ENCODE measurements at places on chromosomes 2 and 18.

DNA sequence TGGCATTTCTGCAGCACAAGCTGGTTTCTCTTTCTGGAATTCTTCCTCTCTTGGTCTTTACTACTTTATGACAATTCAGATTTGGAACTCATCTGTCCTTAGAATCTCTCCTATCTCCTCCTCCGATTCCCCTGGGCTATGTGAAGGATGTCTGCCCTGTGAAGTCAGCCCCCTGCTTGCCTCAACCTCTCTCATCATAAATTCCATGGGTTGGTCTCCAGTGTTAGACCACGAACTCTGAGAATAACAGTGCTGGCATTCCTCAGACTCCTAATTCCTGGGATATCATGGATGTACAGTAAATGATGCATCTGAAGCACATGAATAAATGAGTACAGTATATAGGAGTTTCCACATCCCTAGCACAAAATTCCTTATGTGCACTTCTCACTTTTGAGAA, 21.0 kb upstream of the CYRIA start:
- no peak for DNase-seq

DNA sequence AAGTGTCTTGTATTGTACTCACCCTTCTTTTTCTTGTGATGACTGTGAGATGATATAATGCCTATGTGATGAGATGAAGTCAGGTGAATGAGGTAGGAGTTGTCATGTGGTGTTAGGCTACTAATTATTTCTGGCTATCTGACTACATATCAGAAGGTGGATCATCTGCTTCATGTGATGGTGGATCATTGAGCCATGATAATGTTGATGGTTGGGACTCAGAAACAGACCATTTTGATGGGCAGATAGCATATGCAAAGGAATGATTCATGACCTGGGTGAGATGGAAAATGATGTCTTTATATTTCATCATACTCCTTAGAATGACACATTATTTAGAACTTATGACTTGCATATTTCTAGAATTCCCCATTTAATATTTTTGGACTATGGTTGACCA, 19.5 kb downstream of the ANKRD30B start:
- DNase-seq: no peak

- no peak for DNase-seq
Measured at GRCh38 chr2:136628490-136628889, 136.9 kb upstream of the THSD7B start.

DNA sequence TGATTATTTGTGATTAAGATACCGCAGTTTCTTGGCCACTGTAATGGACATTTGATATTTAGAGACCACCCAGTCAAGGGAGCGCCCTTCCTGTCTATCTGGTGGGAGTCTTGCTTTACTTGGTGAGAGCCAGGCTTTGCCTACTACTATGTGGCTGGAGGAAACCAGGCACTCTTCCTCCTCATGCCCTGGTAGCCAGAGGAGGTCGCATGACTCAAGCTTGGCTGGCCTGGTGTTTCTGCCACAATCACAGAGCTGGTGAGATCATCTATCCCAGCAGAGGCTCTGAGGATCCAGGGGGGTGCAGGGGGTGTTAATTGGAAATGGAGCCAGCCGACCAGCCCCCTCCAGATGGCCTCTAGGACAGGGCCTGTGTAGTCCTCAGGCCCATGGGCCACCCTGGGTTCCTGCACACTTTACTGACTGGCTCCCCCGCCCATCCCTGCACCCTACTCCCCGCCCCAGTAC, 46.8 kb upstream of the BIN1 start:
- DNase-seq: peak; percentile 77

DNA sequence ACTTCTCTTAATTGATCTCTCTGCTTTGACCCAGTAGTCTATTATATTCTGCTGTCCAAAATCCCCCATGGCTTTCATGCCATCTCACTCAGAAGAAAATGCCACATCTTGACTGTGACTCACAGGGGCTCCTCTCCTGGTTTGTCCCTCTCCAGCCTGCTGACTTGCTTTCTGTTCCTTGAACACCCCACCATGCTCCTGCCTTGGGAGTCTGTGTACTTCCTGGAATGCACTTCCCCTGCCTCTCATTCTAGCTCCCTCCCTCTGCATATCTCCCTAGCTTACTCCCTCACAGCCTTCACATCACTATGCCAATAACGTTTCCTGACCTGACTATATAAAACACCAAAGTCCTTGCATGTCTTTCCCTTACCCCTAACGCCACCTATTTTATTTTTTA, 167.2 kb downstream of the TRIB2 start:
- DNase-seq: no peak

- no peak for DNase-seq
Measured at GRCh38 chr18:9285604-9286003, 49.0 kb upstream of the TWSG1 start.

DNA sequence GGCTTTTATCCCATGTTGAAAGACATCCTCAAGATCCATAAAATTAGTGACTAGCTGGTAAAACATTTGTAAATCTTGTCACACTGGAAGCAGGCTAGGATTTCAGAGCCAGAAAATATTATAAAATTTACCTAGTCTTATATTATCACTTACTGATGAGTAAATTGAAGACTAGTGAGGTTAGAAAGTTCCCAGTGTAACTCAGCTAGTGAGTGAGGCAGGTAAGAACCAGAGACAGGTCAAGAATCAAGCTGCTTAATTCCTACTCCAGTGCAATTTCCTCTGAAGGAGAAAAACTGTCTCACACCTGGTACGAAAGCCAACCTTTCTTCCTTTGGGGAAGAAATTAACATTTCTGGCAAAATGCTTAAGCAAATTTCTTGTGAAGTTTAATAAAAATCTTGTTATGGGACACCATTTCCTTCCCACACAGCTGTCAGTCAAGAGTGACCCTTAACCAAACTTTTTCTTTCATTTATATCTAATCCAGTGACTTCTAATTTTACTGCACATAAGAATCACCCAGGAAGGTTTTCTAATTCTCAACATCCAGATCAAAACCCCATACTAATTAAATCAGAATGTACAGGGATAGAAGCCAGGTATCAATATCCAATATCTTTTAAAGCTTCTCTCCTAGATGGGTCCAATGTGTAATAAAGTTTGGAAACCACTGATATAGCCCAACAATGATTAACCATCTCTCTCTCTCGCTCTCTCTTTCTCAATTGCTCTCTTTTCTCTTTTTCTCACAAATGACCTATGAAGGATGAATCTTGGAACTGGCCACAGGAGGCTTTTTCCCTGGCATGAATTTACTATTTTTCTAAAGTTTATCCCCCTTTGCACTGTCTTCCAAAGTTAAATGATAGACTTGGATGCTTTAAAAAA, 264.3 kb upstream of the SLC39A10 start:
- DNase-seq: no peak

GRCh38 chr2:232479341-232480200, 8.1 kb downstream of the ECEL1 start:
- DNase-seq: no peak

DNA sequence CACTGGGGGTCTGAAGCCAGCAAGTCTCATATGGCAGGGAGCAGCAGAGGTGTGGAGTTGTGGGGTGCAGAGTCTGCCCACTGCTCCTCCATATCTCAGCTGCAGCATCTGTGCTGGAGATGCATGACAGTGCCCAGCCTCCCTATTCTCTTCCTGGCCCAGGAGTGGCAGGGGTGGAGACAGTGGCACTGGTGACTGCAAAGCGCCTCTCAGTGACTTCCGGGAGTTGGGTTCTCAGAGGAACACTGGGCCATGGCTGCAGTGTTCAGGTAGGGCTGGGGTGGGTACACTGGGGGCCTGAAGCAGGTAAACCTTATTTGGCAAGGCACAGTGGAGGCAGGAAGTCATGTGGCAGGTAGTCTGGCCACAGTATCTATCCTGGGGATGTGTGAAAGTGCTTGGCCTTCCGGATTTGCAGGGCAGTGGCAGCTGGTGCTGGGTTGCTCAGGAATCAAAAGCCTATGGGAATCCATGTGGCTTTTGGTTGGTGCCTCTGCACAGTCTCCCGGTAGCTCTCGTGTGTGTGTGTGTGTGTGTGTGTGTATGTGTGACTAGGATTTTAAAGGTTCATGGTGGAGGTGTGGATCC, 60.3 kb upstream of the THUMPD2 start:
- DNase-seq: no peak

DNA sequence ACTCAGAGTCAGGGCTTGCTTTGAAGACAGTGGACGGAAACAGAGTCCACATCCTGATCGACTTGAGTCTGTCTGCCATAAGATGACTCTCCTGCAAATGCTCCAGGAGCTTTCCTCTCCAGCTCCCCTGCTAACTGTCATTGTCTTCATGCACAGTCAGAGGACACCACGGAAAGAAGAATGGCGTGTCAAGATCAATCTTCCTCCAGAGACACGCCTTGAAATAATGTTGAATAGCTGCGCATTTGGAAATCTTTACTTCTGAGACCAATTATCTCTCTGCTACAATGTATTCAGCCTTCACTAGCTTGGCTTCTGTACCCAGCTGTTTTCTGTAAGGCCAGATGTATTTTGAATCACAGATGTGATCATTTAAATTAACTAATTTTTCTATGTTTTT, 457.2 kb downstream of the CDH2 start:
- DNase-seq: no peak

DNA sequence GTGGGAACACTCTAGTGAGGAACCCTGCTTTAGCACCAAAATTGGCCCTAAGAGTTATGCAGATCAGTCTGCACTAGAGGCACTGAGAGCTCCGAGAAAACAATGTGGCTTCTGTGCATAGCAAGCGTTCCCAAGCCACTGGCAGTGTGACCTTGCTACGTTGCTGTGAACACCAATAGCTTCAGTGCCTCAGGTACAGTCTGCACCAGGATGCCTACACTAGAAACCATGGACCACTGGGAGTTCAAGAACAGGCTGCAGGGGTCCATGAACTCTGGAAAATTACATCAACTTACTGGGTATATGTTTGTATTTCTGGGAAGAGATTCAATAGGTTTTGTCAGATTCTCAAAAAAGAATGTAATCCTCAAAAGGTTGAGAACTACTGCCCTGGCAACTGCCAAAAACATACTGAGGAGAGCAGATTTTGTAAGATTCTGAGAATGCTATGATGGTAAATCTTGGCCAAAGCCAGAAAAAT, 18.3 kb upstream of the SP3 start:
- no peak for DNase-seq

GRCh38 chr18:67428805-67429204, 87.7 kb downstream of the DSEL start:
- no peak for DNase-seq

DNA sequence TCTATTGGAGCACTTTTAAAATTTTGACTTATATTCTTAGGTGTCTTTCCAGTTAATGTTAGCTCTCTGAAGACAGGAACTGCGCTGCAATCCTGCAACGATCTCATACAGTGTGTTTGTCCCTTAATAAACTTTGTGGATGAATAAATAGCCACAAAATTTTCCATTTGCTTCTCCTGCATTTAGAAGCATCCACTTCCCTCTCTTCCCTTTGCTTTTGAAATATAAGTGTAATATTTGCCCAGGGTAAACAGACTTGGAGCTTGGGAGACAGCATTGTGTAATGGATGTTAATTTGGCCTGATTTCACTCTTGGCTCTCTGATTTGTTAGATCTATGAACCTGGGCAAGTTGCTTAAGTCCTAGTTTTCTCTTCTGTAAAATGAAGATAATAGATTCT, 58.2 kb upstream of the CD28 start:
- no peak for DNase-seq

GRCh38 chr2:171814883-171815282, 79.2 kb downstream of the SLC25A12 start:
- no peak for DNase-seq

GRCh38 chr2:99880148-99880963, 262.0 kb downstream of the AFF3 start:
- peak; percentile 93 for DNase-seq

GRCh38 chr18:12960395-12960794, 12.6 kb downstream of the SEH1L start:
- DNase-seq: no peak

DNA sequence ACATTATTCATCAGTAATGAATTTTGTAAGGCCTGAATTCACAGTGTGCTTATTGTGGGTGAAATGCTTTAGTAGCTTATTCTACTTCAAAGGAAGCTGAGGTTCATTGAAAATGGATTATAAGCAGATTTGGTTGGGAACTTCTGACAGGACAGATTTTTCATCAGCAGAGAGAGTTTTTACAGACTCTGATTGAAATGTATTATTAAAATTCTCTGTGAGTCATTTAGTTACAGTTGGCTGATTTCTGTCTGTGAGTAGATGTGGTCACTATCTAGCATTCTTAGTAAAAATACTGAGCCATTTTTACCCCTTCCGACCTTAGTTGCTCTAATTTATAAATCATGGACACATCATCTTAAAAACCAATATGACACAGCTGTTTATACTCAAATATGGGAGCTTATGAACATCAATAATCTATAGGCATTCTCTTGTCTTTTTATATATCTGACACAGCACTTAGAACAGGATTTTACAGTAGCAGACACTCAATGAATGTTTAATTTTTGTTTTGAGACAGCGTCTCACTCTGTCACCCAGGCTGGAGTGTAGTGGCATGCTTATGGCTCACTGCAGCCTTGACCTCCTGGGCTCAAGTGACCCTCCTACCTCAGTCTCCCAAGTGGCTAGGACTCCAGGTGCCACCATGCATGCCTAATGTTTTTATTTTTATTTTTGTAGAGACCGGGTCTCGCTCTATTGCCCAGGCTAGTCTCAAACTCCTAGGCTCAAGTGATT, 239.6 kb downstream of the BABAM2 start:
- no peak for DNase-seq

DNA sequence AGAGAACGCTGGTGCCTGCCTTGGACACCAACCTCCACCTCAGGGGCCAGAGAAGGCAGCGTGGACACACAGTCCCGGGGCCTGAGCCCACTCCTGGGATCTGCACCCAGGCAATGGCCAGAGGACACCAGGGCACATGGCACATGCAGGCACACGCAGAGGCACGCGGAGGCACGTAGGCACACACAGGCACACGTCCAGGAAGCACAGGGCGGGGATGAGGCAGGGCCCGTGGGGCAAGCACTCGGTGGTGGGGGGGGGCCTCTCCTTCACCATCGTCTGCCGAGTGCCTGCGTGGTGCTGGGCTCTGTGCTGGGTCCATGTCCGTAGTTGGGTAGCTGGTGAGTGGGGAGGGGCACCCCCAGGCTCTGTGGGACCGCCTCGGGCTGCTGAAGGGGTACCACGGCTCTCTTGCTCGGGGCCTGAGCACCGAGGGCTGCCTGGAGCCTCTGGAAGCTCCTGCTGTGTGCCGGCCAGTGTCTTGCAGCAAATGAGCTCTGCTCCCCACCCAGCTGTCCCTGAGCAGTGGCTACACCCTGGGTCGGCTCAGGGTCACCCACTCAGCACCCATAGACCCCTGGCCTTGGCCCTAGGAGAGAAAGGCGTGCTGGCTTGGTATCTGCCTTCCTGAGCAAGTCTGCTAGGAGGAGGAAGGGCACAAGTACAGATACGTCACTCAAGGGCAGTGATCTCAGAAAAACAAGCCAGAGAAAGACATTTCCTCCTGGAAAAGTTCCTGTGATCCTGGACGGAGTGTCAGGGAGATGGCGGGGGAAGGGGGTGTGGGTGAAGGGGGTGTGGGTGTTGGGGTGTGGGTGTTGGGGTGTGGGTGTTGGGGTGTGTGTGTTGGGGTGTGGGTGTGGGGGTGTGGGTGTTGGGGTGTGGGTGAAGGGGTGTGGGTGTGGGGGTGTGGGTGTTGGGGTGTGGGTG, 26.4 kb downstream of the RTP5 start:
- peak; percentile 16 for DNase-seq

All from mammary epithelial cell (primary cell).